ENCODE measurements at places on chromosomes 7 and 10.

DNA sequence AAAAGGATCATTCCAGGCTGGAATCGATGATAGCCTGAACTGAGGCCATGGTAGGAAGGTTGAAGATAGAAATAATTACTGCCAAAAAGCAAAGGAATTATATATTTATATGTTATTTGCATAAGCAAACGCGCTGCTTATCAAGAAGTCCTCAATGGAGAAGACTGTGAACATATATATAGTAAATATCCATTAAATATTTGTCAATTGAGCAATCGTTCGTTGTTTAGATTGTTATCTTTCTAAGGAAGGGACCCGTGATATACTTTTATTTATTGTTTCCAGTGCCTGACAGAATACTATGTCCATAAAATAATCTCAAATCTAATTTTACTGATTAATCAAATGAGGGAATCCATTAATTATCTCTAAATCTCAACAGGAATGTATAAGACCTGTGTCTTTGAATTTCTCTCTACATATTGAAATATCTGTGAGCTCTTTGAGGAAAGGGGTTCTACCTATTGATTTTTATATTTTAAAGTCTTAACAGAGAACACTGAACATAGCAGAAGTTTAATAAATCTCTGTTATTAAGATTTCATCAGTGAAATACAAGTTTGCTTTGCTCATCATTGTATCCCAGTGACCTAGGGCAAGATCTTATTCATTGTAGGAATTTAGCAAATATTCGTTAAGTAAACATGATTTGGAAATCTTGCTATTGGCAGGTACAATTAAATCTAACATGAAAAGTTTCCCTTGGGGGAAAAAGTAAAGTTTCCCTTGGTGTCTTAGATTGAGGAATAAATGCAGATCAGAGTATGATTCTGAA, 12.0 kb upstream of the HERC4 start:
- no peak for DNase-seq

DNA sequence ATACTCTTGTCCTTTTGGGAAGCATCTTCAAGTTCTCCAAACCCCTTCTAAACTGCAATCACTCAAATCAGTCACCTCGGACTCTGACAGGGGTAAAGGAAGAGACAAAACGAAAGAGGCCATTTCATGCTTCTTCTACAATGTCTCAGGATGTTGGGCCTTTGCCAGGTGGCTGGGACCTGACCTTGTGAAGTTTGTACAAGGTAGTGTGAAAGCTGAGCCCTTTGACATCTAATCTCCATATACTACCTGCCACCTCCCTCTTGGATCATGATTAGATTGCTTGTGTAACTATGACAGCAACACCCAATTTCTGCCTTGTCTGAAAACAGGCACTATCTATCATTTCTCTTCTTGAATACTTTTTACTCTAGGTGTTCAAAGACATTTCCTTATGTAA, 35.1 kb upstream of the PDLIM1 start:
- no peak for DNase-seq

DNA sequence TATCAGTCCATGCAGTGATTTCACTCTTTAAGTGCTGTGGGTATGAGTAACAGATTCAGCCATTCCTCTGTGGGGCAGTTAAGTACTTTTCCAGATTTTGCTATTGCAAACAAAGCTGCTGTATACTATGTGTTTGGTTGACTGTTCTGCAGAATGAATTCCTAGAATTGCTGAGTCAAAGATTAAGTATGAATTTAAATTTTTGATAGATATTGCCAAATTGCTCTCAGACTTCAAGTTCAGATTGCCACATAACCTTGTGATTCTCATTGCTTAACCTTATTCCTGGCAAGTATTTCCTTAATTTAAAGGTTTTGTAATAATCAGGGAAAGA, 21.6 kb upstream of the SAR1A start:
- DNase-seq: no peak

- DNase-seq: no peak
Observed at GRCh38 chr7:97305589-97305988, 188.1 kb downstream of the SDHAF3 start.

- no peak for DNase-seq
Observed at GRCh38 chr10:93670372-93670771, 32.0 kb downstream of the FRA10AC1 start.

GRCh38 chr10:13311177-13311575, 11.3 kb upstream of the PHYH start:
- DNase-seq: no peak

GRCh38 chr7:130752424-130752823, 18.4 kb upstream of the KLF14 start:
- DNase-seq: no peak

GRCh38 chr10:31383810-31384588, 65.0 kb downstream of the ZEB1 start:
- no peak for DNase-seq

DNA sequence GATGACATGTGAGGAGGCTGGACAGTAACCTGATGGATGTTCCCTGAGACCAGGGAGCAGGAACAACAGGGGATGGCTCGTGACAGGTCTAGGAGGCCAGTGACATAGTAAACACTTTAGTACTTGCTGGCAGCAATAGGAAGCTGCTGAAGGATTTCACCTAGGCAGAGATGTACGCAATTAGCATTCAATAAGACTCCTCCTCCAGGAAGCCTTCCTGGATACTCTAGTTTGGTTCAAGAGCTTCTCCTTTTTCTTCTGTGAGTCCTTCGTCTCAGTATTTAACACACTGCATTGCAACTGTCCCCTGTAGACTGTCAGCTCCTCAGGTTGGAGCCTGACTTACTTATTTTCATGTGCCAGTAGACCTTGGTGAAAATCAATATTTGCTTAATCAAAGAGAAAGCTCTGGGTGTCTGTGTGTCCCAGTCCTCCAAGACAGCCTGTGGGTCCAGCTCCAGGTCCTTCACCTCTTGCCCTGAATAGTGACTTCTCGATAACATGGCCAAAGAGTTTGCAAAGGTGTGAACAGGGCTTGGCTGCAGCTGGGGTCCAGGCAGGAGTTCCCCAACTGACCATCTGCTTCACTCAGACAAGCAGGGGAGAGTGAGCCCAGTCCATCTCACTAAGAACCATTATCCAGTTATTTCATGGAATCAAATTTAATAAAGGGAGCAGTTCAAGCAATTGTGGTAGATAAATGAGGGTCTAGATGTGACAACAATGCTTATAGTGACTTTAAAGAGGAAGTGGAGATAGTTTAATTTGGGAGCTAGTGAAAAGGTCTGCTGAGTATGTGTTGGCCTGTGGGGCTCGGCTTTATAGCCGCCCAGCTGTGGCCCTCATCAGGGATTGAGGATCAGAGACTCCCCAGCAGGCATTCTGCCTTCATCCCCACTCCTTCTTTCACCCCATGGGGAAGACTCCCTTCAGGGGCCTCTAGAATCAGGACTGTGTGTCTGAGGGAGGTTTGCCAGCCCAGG, 9.4 kb downstream of the TMEM273 start:
- no peak for DNase-seq

DNA sequence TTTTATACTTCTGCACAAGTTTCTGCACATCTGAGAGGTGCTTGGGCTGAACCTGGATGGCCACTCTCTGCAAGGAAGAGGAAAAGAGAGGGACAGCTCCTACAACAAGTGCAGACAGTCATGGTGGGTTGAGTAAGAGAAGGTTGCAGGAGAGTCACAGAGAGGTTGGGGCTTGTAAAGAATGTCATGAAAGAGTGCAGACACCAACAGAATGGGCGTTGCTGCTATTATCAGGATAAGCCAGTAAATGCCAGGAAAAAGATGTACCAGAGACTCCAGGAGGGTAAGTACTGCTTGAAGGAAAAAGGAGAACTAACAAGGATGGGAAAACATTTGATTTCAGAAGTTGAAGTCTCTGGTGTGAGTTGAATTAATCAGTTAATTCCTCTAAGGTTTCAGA, 77.8 kb upstream of the NRP1 start:
- no peak for DNase-seq

DNA sequence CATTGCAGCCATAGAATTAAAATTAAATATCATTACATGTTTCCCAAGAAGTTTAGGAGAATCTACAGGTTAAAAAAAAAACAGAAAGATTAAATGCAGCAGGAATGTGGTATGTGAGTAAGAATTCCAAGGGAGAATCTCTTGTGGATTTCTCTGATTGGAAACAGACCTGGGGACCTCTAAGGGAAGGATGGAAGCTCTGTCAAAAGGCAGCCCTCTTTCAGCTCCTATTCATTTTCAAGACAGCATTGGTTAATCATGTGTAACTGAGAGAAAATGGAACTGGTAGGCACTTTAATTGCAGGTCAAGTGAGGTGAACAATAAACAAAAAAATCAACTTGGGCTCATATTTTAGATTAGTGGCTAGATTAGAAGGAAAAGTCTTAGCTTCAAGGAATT, 81.4 kb upstream of the MTPN start:
- no peak for DNase-seq

DNA sequence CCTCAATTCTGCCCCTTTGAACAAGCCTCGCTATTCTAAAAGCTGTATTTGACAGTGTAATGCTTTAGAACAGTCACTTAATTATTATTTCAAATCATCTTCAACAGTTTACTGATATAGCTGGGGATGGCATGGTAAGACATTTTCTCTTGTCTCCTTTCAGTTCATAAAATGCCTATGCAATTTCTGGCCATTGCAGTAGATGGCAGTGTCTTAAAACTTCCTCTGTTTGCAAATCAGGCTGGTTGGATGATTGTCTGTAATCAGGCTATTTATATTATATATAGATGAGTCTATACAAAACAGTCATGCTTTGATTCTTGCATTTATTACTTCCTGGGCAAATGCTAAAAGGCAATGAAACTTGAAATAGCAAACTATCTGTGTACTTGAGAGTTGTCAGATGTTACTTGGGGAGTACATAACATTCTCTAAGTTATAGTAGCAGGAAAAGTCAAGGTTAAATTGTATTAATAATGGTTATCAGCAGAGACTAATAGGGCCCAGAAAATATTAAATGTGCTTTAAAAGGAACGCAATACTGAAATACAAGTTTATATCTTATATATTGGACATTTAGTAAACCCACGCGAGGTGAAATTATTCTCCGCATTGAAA, 55.5 kb upstream of the LHFPL3 start:
- DNase-seq: no peak

DNA sequence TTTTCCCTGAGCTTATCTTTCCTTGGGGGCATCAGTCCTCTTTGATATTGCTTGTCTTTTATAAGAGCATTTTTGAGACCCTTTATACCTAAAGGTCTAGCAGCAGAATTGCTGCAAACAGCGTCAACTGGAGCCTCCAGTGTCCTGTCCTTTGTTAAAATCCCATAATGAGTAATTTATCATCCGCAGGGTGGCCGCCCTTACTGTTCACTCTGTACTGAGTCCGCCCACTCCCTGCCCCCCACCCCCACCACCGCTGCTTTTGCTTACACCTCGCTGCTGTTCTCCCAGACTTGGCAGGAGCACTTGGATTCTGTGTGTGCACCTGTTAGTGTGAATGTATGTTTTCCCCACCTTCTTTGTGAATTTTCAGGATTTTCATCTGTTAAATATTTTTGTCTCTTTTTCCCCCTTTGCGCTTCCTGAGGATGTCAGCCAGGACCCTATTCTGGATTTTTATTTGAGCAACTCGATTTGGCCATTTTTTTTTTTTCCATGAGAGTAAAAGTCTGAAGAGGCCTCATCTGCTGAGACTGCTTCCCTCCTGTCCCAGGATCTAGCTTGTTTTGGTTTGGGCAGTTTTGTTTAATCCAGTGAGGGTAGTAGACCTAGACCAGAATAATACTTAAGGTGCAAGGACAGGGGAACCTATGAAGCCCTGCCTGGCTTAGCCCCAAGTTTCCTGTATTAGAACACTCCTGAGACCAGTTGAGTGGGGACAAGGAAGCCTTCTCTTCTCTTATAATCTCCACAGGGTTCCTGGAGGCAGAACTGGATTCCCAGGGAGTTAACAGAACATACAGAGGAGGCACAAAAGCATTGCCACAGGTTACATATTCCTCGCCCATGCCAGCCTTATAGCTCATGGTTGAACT, 8.2 kb downstream of the AGFG2 start:
- DNase-seq: no peak

- no peak for DNase-seq
Observed at GRCh38 chr10:92242910-92243671, 47.8 kb downstream of the CPEB3 start.

DNA sequence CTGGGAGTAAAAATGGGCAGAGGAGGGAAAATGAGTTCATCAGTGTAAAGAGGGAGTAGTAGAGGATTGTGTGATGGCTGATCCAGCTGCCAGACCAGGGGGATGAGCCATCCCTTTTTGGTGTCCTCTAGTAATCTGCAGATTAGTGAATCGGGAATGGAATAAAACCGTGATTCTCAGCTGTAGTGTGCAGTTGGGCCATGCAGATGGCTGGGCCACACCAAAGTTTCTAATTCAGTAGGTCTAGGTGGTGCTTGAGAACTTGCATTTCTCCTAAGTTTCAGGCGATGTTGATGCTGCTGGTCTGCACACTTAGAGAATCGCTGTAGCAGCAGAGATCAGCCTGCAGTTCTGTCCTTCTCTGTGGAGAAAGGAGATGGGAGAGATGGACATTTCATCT, 22.7 kb downstream of the PDCD11 start:
- DNase-seq: no peak

DNA sequence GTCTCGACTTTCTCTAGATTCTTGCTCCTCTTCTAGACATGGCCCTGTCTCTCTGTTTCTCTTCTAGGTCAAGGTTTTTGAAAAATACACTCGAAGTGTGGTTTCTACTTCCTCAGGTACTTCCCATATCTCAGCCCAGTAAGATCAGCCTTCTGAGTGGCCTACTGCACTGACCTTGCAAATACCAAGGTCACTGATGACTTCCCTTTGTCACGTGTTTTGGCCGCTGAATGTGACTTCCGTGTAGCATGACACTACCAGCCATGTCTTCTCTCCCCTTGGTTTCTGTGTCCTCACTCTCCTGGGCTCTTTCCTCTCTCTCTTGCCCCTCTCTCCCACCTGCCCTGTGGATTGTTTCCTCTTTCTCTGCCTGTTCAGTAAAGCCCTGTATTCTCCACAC, 7.9 kb upstream of the WIPF3 start:
- DNase-seq: no peak

- DNase-seq: no peak
Observed at GRCh38 chr10:117226813-117227451, 14.0 kb upstream of the SLC18A2 start.

- no peak for DNase-seq
Observed at GRCh38 chr7:97003262-97004246, 1.8 kb upstream of the DLX6 start.

- DNase-seq: no peak
Observed at GRCh38 chr7:82319674-82320118, 123.9 kb downstream of the CACNA2D1 start.

All from stimulated activated CD4-positive, alpha-beta T cell treated with anti-CD3 and anti-CD28 coated beads, Interleukin-1b, Interleukin-23, amount 100 ng/mL, for 1 hour (primary cell).